ENCODE measurements at places on chromosomes 11 and 22. TPM values are rescaled to one million over a fixed set of nuclear protein-coding genes. Genes with fewer than 3 reads are reported as not detected.

Gene SOX6
- not detected for total RNA-seq

Gene PRG3
- not detected for total RNA-seq

Gene MFNG
- total RNA-seq, result 207 TPM

Gene MISFA
- 2.2 TPM for total RNA-seq

Gene OR52J3
- not detected for total RNA-seq

DNA sequence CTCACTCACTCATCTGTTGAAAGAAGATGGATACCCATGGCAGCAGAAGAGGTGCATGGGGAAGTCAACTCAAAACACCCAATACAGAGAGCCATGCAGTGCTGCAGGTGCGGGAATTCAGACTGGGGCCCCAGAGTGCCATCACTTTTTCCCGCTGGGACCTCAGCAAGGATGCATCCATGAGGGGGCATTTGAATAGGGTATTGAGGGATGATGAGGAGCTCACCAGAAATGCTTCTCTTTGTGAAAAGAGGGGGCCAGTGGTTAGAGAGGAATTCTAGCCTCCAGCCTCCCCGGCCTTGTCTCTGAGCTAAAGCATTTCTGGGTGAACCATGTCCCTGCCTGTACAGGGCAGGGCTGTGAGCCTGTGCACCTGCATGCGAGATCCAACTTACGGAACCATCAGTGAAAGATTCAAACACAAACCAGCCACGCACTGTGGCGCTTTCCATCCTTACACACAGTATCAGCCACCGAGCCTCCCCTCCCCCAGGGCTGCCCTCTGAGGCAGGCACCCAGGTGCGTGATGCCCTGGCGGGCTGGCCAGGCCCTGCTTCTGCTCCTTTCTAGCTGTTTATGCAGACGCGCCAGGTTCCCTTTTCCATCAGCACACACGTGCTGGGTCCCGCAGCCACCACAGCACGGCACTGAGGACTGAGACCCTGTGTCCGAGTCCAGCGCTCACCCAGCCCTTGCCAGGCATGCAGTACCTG is 1177.2 kb downstream of the BRD1 start:
- no peak for DNase-seq

DNA sequence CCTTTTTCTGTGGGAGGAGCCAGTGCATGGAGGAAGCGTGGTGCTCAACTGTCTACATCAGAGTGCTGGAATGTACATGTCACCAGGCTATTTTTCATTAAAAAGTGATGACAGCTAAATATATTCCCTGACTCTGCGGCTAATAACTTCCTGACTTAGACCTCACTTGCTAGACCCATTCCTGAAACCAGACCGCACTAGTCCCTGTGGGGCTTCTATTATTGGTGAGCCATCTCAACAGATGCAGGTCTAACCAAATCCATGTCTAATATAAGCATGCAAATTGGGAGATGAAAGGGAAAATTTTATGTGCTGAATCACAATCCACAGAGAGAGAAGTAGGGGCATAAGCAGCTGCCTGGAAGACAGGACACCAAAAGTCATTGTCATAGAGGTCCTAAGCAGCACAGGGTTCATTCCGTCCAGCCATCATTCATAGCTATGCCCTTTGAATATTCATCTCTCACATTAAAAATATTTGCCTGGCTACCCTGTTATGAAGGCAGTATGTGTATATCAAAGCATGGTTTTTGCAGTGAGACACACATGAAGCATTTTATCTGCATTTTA is 110.9 kb upstream of the BLID start:
- DNase-seq, result no peak

DNA sequence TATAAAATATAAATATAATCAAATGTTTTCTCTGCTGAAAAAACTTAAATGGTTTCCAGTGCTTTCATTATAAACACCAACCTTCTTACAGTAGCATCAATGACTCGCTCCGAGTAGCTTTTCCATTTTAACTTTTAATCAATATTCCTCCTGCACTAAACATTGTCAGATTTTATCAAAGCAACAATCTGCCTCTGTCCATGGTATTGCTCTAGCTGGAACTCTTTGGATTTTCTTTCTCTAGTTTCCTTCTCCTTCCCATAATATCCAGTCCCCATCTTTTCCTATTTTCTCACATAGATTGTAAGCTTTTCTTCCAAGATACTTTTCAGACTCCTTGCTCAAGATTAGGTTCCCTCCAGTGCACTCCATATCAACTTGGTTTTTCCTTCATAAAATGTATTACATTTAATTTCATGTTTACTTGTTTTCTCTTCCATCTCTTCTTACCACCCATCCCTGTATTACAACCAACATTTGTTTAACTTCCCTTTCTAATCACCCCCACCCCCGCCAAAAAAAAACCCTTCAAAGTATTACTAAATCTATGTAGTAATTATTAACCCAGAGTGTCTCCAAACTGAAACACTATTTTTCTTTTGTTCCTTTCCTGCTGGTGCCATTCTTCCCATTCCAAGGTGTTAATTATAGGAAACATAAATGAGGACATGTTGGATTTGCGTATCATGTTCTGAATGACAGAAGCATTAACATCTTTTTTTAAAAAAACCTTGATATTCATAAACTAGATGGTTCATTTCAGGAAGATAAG is 716.5 kb downstream of the NELL1 start:
- no peak for DNase-seq

DNA sequence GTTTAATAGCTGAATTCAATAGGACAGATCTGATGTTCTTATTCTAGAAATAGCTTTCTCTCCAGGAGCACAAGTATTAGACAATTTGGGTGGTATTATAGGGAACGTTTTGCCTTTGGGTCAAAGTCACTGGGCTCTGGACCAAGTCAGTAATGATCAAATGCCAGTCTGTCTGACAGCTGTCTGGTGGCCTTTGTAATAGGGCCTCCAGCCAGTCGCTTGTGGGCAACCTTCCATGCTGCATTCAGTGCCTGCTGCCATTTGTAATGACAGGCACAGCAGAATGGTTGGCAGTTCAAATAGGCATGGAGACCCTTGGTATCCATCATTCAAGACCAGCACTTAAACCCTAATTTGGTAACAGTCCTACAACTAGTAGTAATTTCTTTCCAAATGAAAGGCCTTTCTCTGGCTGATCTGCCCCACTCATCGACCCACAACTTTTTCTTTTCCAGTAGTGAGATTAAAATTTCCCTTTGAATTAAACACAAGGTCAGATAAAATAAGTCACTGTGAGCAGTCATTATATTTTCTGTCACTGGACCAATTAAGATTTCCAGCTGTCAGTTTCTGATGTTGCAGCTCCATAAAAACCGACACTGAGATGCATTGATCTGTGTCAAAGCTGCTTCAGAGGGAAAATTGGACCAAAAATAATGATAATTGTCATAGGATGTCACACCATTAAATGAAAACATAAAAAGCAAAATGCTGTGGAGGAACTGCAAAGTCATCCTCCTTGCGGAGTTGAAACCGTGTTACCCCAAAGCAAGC is 1038.1 kb downstream of the LRRC4C start:
- no peak for DNase-seq

DNA sequence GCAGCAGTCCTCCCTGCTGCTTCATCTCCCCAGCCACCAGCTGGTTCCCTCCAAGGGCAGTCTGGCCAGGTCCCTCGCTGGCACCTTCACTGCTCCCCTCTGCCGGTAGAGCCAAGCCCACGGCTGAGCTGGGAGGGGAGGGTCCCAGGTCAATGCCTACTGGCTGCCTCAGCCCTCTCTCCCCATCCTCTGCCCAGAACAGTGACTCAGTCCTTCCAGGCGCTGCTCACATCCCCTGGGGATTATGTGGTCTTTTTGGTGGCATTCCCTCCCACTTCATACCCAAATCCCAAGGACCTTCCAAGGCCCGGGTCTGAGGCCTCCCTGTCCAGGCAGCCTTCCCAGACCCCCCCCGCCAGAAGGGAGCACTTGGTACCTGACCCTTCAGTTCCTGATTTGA is 44.9 kb downstream of the WNT7B start:
- no peak for DNase-seq

GRCh38 chr11:133830931-133831907 is 14.1 kb downstream of the SPATA19 start:
- no peak for DNase-seq

- no peak for DNase-seq
These were observed 17.0 kb downstream of the DIXDC1 start for GRCh38 chr11:111954154-111954553.

- DNase-seq, result no peak
These were observed 2.8 kb downstream of the TMEM9B start for GRCh38 chr11:8961401-8961800.

DNA sequence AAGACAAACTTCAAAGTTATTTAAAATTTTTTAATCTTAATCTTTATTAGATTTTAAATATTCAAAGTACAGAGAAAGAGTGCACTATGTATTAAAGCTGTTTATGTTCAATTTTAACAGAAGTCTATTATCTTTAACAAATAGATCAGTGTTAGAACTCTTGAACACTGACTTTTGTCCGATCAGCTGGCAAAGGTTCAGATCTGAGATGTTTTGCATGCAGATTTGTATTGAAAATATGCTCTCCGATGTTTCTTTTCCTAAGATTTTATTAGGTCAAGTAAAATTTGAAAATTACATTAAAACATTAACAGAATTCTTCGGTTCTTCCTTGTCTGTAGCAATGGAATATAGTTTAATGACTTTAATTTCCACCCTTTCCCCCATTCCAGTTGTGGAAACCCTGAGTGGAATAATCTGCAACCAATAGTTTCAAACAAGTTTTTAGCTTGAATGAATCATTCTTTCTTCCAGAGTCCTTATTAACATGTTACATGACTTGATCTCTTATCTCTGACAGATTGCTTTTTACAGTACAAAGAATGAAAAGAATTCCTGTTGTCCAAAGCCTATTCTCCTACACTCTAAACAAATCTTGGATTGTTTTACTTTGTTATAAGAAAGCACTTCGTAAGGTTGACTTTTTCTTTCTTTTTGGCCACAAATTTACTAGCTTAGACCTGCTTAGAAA is 11.4 kb upstream of the TCP11L1 start:
- DNase-seq, result no peak

DNA sequence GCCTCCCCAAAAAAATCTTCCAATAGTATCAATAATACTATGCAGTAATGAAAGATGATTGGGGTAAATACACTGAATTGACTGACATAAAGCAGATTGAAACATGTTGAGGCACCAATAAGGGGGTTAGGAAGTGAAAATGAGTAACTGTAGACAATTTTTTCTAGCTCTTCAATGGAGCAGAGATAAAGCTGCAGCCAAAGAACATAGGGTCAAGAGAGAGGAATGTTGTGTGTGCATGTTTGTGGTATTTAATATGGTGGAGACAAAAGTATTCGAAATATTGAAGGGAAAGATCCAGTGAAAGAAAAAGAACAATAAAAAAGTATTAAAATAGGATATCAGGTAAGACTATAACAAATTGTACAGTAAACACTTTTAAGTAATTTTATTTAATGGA is 450.0 kb upstream of the CCDC179 start:
- no peak for DNase-seq

DNA sequence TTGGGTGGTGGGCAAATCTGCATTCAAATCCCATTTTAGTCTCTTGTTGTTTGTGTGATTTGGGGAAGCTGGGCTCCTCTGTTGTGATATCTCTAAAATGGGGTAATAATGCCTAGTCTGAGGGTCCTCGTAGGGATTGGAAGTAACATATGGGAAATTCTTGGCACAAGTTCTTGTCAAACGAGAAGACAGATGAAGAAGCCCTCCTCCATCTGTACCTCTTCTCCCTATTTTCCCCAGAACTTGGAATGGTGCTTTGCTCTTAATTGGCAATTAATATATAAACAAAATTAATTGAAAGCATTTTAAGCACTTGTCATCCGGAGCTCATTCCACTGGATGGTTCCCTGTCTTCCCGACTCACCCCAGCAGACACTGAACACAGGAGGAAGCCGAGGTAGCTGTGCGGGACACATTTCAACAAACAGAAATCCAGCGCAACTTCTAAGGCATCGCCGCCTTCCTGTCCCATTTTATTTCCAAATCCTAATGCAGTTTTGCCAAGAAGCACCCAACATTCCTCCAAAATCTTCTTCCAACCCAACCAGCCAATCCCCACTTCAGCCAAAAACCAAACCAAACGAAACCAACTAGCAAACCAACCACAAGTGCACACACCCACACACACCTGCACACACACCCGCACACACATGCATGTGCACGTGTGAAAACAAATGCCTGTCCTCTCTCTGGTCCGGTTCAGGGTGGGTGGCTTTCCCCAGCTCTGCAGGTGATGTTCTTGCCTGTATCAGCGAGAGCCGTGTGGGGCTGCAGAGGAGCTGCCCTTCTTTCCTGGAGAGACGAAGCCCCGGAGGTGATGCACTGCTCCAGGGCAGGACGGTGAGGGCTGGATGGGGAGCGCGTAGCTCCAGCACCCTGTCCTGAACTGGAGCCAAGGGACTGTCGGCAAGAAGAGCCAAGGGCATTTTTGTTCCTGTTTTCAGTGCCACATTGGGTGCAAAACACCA is 100.8 kb upstream of the B3GAT1 start:
- DNase-seq, result peak; percentile 12

GRCh38 chr22:50738649-50739227 is 734 bp downstream of the ACR start:
- DNase-seq, result no peak

GRCh38 chr22:27989758-27990450 is 70.8 kb upstream of the PITPNB start:
- DNase-seq, result peak; percentile 12

DNA sequence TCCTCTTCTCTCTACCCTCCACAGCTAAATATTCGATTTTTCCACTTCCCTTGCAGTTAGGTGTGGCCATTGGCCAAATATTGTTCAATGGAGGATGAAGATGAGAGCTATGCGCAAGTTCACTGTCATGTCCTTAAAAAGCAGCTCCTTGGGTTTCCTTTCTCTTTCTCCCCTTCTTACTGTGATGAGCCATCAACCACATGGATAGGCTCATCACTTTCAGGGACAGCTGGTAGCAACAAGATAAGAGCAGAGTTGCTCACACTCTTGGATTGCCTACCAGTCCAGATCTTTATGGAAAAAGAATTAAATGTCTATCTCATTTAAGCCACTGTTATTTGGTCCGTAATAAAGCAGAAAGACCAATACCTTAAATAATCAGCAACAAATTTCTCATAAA is 377.0 kb downstream of the DDX10 start:
- no peak for DNase-seq

GRCh38 chr11:36929401-36929800 is 331.4 kb upstream of the RAG2 start:
- no peak for DNase-seq

All from activated naive CD8-positive, alpha-beta T cell treated with anti-CD3 and anti-CD28 coated beads, Interleukin-2, amount 10 ng/mL, durations not matched to agents 7 days and 5 days (primary cell).